ENCODE measurements at places on chromosomes 2 and 18. TPM values are rescaled to one million over a fixed set of nuclear protein-coding genes. Genes with fewer than 3 reads are reported as not detected.

ANKRD29 gene
- total RNA-seq = not detected

DNA sequence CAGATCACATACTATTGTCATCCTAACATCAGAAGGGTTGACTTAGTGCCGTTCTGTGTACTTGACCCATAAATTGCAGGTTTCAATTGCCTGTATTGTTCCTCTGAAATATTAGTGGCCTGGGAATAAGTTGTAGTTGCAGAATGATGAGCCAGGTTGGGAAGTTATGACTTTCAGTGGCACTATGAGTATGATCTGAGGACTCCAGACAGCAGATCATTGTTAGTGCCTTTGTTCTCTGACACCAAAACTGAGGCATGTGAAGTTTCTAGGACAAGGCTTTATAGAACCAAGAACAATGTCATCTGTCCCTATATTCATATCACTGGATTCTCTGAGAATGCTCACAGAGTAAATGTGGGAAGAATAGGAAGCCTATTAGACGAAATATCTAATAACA is 403.7 kb downstream of the STK39 start:
- no peak overlapping the region for H3K27ac ChIP-seq
- no peak overlapping the region for H3K4me3 ChIP-seq
- no peak for DNase-seq
- H3K4me1 ChIP-seq = no peaks in the 10 kb centered on the region
- H3K36me3 ChIP-seq = no peaks in the 10 kb centered on the region

CNOT9 gene
- 131 TPM for total RNA-seq

IL36B gene
- not detected for total RNA-seq

DNA sequence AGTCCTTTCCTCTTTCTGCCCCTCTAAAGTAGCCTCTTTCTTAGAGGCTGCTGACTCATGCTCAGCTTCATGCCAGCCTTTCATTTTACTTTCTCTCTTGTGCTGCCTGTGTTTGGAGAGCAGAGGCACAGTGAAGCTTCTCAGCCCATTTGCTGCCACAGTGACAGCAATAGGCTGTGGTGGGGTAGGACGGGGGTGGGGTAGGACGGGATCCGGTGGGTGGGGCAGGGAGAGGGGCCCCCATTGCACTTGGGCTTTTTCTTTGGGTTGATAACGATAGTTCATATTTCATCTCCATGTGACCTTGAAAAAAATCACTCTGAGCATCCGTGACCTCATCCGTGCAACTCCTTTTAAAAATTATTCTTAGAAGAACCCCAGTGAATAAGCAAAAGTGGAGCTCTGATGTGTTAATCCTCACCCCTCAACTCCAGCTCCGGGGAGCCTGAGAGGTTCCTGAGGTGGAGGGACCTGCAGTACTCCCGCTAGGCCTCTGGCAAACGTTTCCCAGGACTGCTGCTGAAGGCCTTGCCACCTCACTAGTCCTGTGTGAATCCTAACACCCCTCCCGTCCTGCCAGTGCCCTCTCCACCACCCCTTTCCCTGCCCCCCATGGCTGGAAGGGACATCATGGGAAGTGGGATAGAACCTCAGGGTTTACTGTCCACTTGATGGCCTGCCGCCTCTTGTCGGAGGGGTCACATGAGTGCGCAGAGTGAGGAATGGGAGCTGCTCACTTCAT is 70.8 kb downstream of the INPP4A start:
- DNase-seq = no peak
- H3K4me1 ChIP-seq = peaks cover 78% of the 10 kb centered on the region

- H3K36me3 ChIP-seq = no peaks in the 10 kb centered on the region
- no peaks in the 10 kb centered on the region for H3K4me1 ChIP-seq
- H3K27ac ChIP-seq = no peak overlapping the region
- no peak overlapping the region for H3K4me3 ChIP-seq
- DNase-seq = no peak
Observed at GRCh38 chr2:171706152-171706803, 19.0 kb downstream of the DYNC1I2 start.

ERFE gene
- total RNA-seq = 0.24 TPM

GRCh38 chr2:191936882-191937405 is 90.1 kb upstream of the CAVIN2 start:
- no peaks in the 10 kb centered on the region for H3K36me3 ChIP-seq
- DNase-seq = no peak
- H3K4me3 ChIP-seq = no peak overlapping the region
- no peaks in the 10 kb centered on the region for H3K27me3 ChIP-seq
- no peaks in the 10 kb centered on the region for H3K4me1 ChIP-seq
- no peak overlapping the region for H3K27ac ChIP-seq

CEBPZOS gene
- 35.0 TPM for total RNA-seq

CRYBA2 gene
- not detected for total RNA-seq
